ENCODE measurements at places on chromosomes 4 and X.

DNA sequence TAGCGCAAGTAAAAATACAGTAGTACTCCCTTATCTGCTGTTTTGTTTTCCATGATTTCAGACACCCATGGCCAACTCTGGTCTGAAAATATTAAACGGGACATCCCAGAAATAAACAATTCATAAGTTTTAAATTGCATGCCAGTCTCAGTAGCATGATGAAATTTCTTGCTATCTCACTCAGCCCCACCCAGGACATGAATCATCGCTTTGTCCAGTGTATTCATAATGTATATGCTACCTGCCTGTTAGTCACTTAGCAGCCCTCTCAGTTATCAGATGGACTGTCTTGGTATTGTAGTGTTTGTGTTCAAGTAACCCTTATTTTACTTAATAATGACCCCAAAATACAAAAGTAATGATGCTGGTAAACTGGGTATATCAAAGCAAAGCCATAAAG, 158.2 kb upstream of the DDIT4L start:
- DNase-seq, result no peak

DNA sequence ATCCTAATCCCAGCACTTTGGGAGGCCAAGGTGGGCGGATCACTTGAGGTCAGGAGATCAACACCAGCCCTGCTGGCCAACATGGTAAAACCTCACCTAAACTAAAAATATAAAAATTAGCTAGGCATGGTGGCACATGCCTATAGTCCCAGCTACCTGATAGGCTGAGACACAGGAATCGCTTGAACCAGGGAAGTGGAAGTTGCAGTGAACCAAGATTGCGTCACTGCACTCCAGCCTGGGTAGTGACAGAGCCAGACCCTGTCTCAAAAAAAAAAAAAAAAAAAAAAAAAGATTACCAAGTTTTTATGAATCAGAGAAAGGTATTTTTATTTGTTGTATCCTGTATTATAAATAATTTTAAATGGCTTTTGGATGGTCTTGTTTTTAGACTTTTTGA, 15.1 kb downstream of the TRAPPC11 start:
- DNase-seq, result no peak

GRCh38 chr4:26860922-26861433, 337 bp downstream of the STIM2 start:
- DNase-seq, result no peak

DNA sequence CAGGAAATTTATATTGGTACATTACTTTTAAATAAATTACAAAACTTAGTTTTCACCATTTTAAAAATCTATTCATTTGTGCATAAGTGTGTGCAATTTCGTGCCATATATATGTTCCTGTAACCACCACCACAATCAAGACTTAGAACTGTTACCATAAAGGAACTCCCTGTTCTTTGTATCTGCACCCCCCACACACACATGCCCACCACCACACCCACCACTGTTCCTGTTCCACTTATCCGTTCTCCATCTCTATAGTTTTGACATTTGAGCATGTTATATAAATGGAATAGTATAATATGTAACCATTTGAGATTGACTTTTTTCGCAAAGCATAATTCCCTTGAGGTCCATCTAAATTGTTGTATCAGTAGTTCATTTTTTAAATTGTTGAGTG, 73.7 kb downstream of the TAF1 start:
- DNase-seq, result no peak

- DNase-seq, result no peak
These were observed 157.6 kb downstream of the GASK1B start for GRCh38 chr4:158015241-158015640.

- DNase-seq, result no peak
These were observed 57.9 kb downstream of the TKTL2 start for GRCh38 chr4:163415668-163416067.

GRCh38 chr4:35238793-35239192, 1005.5 kb downstream of the ARAP2 start:
- no peak for DNase-seq

DNA sequence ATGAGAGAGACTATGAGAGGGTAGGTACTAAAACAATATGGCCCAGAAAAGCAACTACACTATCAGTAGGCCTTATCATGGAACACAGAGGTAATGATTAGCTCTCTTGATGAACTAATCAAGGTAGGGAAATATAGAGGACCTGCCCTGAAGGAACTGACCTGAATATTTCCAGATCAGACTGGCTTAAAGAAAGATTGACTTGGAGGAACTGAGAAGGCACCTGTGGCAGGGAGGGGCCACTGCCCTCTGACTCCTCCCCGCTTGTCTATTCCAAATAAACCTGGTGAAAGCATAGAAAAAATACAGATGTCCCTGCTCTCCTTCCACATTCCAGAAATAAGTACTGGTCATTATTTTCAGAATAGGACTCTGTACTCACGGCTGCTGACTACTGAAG, 5.5 kb downstream of the RPS6KA6 start:
- no peak for DNase-seq

DNA sequence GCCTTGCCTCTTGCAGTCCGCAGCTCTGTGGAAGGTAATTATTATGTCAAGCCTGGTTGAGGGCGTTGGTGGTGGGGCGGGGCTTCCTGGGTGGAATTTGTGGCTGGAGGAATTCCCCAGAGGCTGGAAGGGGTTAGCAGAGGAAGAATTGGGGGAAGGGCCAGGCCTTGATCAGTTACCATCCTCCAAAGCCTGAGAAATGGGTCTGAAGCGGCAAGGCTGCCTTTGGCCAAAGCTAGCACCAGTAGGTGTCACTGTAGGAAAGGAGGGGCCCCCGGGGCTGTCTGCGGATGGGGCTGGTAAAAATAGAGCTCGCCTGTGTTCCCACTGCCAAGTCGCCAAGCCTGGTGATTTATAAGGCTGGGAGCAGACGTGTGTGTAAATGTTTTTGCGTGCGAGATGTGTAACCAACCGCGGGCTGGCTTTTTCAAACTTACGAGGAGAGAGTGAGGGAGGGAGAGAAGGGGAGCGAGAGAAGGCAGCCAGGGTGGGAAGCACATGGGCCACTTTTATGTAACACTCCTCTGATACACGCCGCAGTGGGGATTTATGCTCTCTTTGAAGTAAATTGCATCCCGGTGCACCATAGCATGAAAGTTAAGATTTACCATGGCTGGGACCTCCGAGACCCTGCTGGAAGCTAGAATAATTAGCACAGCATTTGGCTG, 367.0 kb downstream of the BCOR start:
- DNase-seq, result no peak

DNA sequence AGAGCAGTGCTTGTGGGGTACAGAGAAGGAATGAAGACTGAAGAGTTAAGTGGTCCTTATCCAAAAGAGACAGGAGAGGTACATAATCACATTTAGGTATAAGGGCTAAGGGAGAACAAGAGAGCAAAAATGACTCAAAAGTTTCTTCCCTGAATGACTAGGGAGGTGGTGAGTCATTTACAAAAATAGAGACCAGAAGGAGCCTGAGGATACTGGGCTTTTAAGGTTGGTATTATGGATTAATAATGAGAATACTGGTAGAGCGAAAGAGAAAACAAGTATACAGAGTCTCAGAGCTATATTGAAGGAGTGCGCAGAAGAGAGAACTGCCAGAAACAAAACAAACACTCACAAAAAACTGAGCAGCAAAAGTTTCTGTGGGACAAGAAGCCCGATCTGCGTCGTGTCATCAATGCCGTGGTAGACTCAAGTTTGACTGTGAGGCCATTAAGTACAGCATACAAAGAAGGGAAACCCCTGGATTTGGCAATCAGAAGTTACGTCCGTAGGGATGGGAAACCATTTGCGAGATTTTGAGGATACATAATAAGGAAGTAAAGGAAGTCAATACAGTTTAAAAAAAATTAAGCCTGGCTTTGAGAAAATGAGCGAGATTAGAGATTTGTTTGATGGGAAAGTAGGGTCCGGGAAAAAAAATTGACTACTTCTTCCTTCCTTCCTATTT, 129.1 kb upstream of the STIM2 start:
- no peak for DNase-seq

- no peak for DNase-seq
These were observed 32.6 kb downstream of the CCDC158 start for GRCh38 chr4:76388160-76388908.

DNA sequence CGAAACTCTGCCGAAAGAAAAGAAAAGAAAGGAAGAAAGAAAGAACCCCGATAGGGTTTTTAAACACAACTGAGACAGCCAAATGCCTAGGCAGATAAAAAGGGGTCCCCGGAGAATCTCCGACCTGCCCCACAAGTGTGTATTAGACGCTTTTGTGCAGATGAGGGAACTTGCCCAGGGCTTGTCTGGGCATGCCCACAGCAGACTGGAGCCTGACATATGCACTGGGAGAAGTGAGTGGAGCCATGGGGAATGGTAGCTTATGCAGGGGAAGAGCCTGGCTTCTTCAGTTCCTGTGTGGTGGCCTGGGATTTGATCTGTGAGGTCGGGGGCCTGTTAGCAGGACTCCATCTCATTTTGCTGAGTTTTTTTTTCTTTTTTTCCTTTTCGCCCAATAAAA, 199.0 kb downstream of the GPC3 start:
- DNase-seq, result no peak

All from stimulated activated CD8-positive, alpha-beta memory T cell treated with anti-CD3 and anti-CD28 coated beads, Interleukin-7, amount 100 ng/mL, for 1 hour (primary cell).